Left lobe of liver (tissue), 2 donors: ENCODE measurements at places on chromosomes 2 and 18. TPM values are rescaled to one million over a fixed set of nuclear protein-coding genes. Genes with fewer than 3 reads are reported as not detected.

- DNase-seq, result no peak
These were observed 249.3 kb upstream of the AGAP1 start for GRCh38 chr2:235244255-235245220.

- no peak for DNase-seq
These were observed 77.4 kb upstream of the OSR1 start for GRCh38 chr2:19435815-19436214.

Gene IL1F10
- not detected for total RNA-seq

Gene RUFY4
- total RNA-seq, result not detected

Gene APLF
- total RNA-seq, result 1.1 TPM

Gene UPP2
- total RNA-seq, result 0.91 TPM

DNA sequence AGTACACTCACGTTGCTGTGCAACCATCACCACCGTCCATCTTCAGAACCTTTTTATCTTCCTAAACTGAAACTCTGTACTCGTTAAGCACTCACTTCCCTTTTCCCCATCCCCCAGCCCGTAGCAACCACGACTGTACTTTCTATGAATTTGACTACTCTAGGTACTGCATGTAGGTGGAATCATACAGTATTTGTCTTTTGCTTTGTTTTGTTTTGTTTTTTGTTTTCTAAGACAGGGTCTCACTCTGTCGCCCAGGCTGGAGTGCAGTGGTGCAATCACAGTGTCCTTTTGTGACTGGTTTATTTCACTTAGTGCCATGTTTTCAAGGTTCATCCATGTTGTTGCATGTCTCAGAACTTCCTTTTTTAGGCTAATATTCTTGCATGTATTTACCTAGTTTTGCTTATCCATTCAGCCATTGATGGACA, 7.0 kb upstream of the TYMS start:
- no peak for DNase-seq

GRCh38 chr2:231646476-231646875, 53.8 kb downstream of the TEX44 start:
- DNase-seq, result no peak

- DNase-seq, result no peak
These were observed 879.0 kb downstream of the CBLN2 start for GRCh38 chr18:71665131-71665530.

Gene CXCR1
- total RNA-seq, result 0.30 TPM

Gene IL1RL2
- total RNA-seq, result 2.5 TPM

Gene CAPG
- total RNA-seq, result 5.0 TPM

DNA sequence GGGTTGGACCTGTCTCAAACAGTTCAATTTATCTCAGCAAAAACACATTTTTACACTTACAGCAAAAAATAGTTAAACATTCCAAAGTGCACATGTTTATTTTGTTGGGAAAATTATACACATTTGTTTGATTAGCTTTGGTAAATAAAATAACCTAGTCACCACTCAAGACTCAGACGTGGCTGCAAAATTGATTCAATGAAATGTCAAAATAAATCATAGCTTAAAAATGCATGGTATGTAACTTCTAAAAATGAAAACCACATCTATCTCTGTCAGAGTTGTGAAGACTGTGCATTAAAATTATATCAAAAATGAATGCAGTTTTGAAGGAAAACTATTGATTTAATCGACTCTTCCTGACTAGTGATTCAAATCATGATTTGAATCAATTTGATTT, 56.7 kb downstream of the GALNT14 start:
- no peak for DNase-seq
